Activated T-cell treated with anti-CD3 and anti-CD28 coated beads, Interleukin-2, amount 50 U/mL, for 48 hours (primary cell): ENCODE measurements at places on chromosomes 16 and 17.

DNA sequence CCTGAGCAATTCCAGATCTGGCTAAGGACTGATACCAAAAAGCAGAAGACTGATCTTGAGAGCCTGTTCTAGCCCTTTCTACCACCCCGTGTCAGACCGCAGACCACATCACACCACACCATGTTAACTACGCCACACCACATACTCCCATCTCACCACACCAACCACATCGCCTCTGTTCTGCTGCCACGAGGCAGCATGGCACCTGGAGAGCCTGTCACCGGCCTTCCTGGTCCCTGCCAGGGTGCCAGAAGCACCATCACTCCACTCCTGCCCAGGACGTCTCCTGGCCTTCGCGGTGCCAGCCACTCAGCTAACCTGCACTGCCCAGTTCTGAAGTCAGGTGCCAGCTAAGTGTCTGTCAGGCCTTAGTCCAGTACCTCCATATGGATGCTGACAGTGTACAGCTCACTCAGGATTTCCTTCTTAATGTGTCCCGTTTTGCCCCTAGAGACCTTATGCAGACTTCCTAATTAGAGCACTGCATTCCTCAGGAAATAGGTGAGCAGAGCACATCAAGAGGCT lies 37.2 kb upstream of the BCAR1 start:
- DNase-seq = peak; percentile 70

- DNase-seq = no peak
Observed at GRCh38 chr17:32651084-32651483, 164.3 kb downstream of the CDK5R1 start.

GRCh38 chr17:27974531-27975145 lies 67.8 kb upstream of the NLK start:
- no peak for DNase-seq

DNA sequence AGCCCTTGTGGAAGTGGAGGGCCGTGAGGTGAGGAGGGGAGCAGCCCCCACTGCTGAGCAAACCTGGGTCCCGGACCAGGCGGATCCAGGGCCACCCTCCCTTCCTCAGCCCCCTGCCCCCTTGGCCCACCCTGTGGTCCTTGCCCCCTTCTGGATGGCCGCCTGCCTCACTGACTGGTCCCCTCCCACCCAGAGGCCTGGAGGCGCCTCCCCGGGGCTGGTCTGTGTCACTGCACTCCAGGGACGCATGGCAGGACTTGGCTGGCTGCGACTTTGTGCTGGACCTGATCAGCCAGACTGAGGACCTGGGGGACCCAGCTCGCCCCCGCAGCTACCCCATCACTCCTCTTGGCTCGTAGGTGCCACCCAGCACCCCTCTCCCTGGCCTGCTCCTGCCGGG lies 19.2 kb upstream of the SMIM5 start:
- DNase-seq = no peak

- peak; percentile 71 for DNase-seq
Observed at GRCh38 chr17:64130559-64131001, 636 bp upstream of the ERN1 start.
